ENCODE measurements at places on chromosomes 4 and X.

GRCh38 chrX:134908356-134908755, 82.4 kb upstream of the SMIM10 start:
- no peak for DNase-seq

DNA sequence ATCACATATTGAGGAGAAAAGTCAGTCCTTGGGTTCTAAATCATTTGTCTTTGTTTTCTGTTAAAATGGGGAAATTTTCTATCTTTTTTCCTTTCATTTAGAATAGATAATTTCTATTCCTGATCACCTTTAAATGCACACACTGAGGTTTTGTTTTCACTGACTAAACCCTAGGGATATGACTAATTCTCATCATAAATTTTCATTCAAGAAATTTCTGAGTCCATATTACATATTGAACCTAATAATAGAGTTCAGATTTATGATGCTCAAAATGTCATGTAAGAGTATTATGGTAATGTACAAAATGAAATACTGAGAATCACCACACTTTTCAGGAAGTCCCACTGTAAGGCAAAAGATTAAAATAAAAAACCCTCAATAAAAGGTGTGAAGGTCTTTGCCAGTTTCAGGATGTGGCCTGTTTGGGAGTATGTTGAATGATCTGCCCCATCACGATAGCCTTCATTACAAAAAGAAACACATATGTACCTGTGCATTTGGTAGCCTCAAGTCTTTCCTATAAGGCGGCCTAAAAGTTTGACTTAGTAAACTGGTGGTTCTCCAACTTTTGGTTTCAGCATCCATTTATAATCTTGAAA, 49.4 kb downstream of the LEF1 start:
- DNase-seq: no peak

GRCh38 chr4:86508436-86508835, 85.7 kb upstream of the PTPN13 start:
- no peak for DNase-seq

DNA sequence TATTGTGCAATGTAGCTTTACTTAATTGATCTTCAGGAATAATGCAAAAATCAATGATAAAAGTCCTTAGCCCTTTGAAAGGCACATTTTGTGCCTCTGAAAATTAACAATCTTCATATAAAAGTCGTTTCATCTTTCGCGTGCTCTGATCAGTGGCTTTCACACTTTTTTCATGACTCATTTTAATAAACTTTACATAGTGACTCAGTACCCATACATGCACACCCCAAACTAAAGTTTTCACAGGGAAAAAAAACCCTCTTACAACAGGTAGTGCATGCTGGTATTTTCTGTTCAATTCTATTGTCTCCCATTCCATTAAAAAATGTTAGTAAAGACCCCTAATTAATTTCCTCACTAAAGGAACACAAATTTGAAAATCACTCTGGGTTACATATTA, 21.5 kb downstream of the RWDD4 start:
- DNase-seq: no peak

- no peak for DNase-seq
Observed at GRCh38 chr4:188691811-188692210, 552.6 kb downstream of the TRIML1 start.

DNA sequence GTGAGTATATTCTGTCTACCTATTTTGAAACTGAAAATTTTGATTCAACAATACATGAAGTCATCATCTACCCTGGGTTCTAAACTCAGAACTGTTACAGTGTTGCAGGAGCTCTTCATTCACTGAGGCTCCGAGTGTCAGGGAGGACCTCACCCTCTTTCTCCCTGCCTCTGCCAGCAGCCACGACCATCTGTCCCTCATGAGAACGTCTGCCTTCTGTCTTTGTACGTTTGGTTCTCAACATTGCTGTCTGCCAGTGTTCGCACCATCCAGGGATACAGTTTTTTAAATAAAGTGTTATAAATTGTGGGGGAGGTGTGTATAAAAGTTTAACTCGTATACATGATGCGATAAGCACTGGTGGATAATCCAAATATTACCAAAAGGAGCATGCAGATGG, 55.5 kb downstream of the TRAPPC11 start:
- DNase-seq: no peak

DNA sequence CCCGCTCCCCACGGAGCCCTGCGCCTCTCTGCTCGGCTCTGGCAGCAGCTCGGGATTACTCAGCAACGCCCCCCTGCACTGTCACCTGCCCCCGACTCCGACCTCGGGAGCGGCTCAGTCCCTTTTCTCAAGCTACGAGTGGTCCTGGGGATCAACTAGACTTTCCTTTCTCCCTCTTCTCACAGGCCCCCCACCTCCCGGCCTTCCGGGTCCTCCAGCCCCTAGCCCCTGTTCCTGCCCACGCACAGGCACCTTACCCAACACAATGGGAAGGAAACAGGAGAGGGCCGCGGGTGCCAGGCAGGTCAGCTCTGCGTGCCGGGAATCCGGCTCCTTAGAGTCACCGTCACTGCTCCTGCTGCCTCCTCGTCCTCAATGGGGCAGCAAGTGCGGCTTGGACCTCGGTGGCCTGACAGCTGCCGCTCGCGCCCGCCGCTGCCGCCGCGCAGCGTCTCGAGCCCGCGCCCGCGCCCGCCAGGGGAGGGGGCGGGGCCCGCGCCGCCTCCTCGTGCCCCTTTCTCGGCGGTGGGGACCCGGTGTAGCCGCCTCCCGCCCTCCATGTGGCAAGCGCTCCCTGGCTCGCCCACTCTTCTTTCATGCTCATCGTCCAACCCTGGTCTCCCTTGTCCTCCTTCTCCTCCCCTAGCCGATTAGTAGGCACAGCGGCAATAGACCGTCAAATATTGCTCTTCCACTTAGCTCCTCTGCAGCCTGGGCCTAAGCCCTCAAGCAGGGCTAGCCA, at the start of gene RAB9B:
Gene RAB9B, minus strand, starts transcription at position 455 of the 742 bp plus-strand sequence. CDS start 6,473 bp downstream, outside the sequence.
- no peak for DNase-seq

- DNase-seq: no peak
Observed at GRCh38 chr4:124593494-124593893, 119.0 kb downstream of the ANKRD50 start.

DNA sequence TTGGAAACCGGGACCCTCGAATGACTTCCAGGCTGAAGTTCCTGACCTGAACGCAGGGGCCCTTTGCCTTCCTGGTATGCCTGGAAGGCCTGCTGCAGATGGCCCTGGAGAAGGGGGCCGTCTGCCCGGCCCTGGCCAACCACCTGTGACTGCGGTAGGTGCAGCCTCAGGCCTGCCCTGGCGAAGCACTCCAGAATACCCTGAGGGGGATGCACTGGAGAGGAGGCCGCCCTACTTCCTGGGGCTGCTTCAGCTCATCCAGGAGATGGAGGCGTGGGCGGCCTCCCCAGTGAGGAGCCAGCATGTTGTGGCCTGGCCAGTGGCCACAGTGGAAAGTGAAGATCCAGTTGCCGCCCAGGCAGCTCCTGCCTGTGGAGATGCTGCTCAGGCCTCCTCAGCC, 26.4 kb upstream of the PNMA3 start:
- DNase-seq: no peak

DNA sequence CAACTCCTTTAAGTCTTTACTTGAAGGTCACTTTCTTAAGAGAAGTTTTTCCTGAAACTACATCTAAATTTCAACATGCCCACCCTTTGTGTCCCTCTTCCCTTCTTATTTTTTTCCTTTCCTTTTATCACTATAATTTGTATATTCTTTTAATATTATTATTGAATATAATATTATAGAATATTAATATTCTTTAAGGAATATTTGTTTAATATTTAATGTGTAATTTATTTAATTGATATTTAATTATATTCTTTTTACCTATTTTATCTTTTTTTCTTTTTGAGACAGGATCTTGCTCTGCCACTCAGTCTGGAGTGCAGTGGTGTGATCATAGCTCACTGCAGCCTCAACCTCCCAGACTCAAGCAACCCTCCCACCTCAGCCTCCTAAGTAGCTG, 114.8 kb downstream of the KDR start:
- DNase-seq: no peak

- DNase-seq: no peak
Observed at GRCh38 chr4:147360301-147360700, 120.6 kb upstream of the EDNRA start.

DNA sequence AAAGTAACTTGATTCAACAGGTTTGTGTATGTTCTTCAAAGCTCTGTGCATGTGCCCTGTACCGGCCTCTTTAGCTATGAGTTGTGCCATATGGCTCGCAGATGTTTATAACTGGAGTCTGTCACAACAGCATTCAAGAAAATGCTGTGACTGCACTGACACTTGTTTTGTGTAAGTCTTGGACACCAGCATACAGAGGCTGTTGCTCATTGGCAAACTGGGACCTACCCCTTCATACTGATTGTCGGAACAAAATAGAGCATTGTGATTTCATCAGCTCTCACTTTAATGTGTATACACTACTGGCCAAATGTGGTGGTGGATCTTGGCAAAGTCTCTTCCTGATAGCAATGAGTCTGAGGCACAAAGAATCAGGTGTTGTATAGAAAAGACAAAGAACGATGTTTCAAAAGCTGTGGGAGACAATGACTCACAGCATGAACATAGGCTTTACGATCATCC, 133.9 kb downstream of the EGF start:
- no peak for DNase-seq

DNA sequence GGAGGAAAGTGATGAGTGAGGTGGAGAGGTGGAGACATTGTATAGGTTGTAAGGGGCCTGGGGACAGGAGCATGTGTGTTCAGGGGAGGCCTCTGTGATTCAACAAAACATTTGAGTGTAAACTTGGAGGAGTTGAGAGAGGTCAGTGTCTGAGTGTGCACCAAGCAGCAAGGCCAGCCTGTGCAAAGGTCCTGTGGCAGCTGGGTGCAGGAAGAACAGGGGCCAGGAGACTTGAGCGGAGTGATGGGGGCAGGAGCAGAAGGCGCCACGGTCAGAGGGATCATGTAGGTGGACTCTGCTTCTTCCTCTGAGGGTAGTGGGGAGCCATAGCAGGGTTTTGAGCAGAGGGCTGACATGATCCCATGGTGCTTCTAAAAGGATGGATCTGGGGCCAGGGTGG, 9.6 kb upstream of the PSAPL1 start:
- DNase-seq: no peak

Measured in activated CD8-positive, alpha-beta memory T cell treated with anti-CD3 and anti-CD28 coated beads for 1 hour (primary cell).